AML-193 (cell line): ENCODE measurements at places on chromosomes 4 and X.

- DNase-seq = no peak
Measured at GRCh38 chr4:29259556-29259955, 1460.6 kb upstream of the PCDH7 start.

- DNase-seq = no peak
Measured at GRCh38 chrX:48927123-48927522, 8.3 kb upstream of the PIM2 start.

- no peak for DNase-seq
Measured at GRCh38 chr4:73844806-73845205, 8.3 kb upstream of the PF4V1 start.

- no peak for DNase-seq
Measured at GRCh38 chrX:107708762-107709161, 66.8 kb downstream of the TSC22D3 start.

GRCh38 chrX:73930300-73930699, 367.3 kb downstream of the CHIC1 start:
- DNase-seq = no peak

- no peak for DNase-seq
Measured at GRCh38 chrX:145654486-145654885, 163.1 kb upstream of the SLITRK2 start.

DNA sequence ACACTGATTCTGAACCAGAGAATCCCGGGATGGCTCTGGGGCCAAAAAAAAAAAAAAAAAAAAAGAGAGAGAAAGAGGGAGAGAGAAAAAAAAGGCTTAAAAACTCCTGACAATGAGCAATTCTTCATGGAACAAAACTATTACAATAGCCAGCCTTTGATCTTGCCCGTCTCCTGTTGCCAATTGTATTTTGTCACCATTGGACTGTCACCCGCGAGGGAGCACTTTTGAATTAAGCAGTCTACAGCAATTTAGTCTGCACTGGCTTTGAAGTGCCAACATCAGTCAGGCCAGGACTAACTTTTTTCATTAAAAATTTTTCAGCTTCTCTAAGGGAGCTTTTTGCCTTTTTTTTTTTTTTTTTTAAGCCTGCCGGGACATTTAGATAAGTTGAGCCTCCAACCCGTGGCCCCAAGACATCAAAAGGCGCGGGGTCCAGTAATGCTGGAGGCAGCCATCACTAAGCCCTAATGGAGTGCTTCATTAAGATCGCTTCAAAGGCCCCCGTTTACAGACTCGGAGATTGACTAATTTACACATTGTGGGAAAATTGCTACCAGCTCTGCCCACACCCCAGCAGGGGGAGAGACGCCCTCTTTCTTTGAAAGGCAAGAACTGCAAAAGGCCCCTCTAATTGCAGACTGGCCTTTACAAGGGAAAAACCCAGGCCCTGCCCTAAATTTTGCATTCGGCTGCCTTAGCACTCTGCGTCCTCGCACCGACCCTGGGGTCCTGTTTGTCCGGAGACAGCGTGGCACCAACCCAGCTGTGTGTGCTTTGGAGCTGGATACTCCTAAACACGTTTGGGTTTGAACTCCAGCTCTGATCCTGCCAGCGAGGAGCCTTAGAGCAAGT, 98.1 kb upstream of the MSX1 start:
- no peak for DNase-seq

DNA sequence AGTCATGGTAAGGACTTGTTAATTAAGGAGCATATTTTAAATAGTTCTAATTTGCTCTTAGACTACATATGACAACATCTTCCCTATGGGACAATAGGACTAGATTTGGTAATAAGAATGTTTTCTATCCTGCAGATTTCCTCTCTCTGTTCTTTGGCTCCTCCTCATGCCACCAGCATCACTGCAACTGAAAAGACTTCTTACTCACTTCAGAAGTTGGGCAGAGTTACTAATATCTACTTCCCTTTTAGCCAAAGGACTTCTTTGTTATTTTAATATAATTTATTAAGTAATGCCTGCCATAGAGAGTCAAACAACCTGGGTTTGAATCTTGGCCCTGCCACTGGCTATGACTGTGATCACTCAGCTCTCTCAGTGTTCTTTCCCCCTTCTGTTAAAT, 16.4 kb downstream of the MMAA start:
- DNase-seq = no peak

DNA sequence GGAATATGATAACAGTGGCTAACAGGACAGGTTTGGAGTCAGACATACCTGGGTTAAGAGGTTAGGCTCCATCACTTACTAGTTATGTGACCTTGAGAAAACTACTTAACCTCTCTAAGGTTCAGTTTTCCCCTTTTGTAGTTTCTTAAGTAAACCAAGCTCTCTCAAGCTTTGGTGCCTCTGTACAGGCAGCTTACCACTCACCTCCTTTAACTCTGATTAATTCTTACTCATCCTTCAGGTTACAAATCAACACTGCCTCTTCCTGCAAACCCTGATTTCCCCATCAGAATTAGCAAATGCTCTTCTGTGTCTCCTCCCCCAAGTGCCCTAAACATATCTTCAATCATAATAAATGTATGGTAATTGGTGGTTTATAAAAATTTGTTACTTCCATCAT, 3.5 kb upstream of the SERTM2 start:
- no peak for DNase-seq

- DNase-seq = no peak
Measured at GRCh38 chrX:143336261-143336660, 181.0 kb downstream of the SPANXN3 start.

GRCh38 chrX:101191217-101191750, 28.3 kb upstream of the DRP2 start:
- DNase-seq = no peak

DNA sequence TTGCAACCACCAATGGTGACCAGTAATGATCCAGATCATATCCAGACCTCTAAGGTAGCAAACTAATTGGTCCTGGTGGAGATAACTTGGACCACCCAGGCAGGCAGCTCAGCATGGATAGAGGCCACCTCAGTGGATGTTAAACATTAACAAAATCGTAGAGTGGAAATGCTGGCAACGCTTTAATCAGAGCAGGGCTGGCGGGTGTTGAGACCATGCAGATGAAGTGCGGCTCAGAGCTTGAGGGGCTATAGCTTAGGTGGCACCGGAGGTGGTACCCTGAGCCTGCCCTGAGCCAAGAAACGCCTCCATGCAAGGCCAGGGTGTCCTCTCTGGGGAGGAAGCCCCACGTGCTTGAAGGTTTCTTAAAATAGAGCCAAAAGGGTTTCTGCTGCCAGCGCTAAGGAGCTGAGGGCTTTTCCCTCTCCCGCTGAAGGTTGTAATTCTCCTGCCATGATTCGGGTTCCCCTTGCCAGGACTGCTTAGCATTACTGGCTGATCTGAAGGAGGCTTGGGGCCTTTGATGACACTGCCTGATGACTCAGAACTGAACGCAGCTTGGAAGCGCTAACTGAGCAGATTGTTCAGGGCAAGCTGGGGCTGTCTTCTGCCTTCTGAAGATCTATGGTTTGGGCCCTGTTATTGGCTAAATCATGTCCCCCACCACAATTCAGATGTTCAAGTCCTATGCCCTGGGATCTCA, 177.8 kb upstream of the ATP6AP2 start:
- DNase-seq = no peak
